H1 (cell line): ENCODE measurements at places on chromosomes 11 and 22. TPM values are rescaled to one million over a fixed set of nuclear protein-coding genes. Genes with fewer than 3 reads are reported as not detected.

The LRRC10B gene
- 0.47 and 0.61 TPM in 2 replicates for total RNA-seq

The PHLDA2 gene
- total RNA-seq: 5.2 and 5.4 TPM in 2 replicates

The SCGB1A1 gene
- total RNA-seq: not detected in 2 replicates

The GLYATL2 gene
- total RNA-seq: 0.38 and 0.69 TPM in 2 replicates

The MS4A7 gene
- not detected in 2 replicates for total RNA-seq

The SCN2B gene
- 0.13 and 0.24 TPM in 2 replicates for total RNA-seq

The TNNI2 gene
- total RNA-seq: not detected in 2 replicates

The DNAJB7 gene
- total RNA-seq: not detected in 2 replicates

The CASP12 gene
- total RNA-seq: not detected in 2 replicates

The FXYD6 gene
- total RNA-seq: 44.6 and 50.0 TPM in 2 replicates

The FZD4 gene
- total RNA-seq: 6.8 and 7.1 TPM in 2 replicates

The BTBD18 gene
- total RNA-seq: not detected in 2 replicates

The MGAT3 gene
- total RNA-seq: 8.5 and 9.2 TPM in 2 replicates

The CREB3L1 gene
- total RNA-seq: 12.7 and 13.7 TPM in 2 replicates

The PRR33 gene
- not detected in 2 replicates for total RNA-seq

The POLD3 gene
- total RNA-seq: 29.3 and 30.5 TPM in 2 replicates

The THOC5 gene
- total RNA-seq: 61.5 and 65.7 TPM in 2 replicates

The SEC14L6 gene
- total RNA-seq: 0.63 and 0.80 TPM in 2 replicates

The HOATZ gene
- not detected in 2 replicates for total RNA-seq

The MISFA gene
- 3.8 and 4.1 TPM in 2 replicates for total RNA-seq

The TPH1 gene
- total RNA-seq: 0.08 and 0.22 TPM in 2 replicates

The NRXN2 gene
- 11.4 and 11.5 TPM in 2 replicates for total RNA-seq

The KRTAP5-5 gene
- not detected in 2 replicates for total RNA-seq

The TCN2 gene
- 30.0 and 36.2 TPM in 2 replicates for total RNA-seq

The DGCR6 gene
- 0.82 and 0.96 TPM in 2 replicates for total RNA-seq

The SEPTIN3 gene
- total RNA-seq: 38.9 and 39.1 TPM in 2 replicates

The EMID1 gene
- 3.8 and 3.9 TPM in 2 replicates for total RNA-seq

The NELL1 gene
- not detected in 2 replicates for total RNA-seq

The PLEKHA7 gene
- 25.0 and 25.6 TPM in 2 replicates for total RNA-seq

The MS4A15 gene
- total RNA-seq: 0.17 TPM in 1 of 2 replicates, not detected in the other

The PAMR1 gene
- 3.0 TPM in 2 replicates for total RNA-seq

The WT1 gene
- total RNA-seq: 0.17 and 0.21 TPM in 2 replicates

The FJX1 gene
- 13.3 and 14.2 TPM in 2 replicates for total RNA-seq

The GSTT2 gene
- 1.1 and 1.9 TPM in 2 replicates for total RNA-seq

The DRICH1 gene
- total RNA-seq: 0.28 TPM in 1 of 2 replicates, not detected in the other

The OR51B4 gene
- total RNA-seq: not detected in 2 replicates

The P2RX3 gene
- 0.29 and 0.47 TPM in 2 replicates for total RNA-seq

The TYR gene
- total RNA-seq: not detected in 2 replicates

The C11orf71 gene
- total RNA-seq: 5.4 and 5.8 TPM in 2 replicates

The GAS2 gene
- 1.5 and 1.7 TPM in 2 replicates for total RNA-seq

The ARHGAP20 gene
- total RNA-seq: 0.11 and 0.28 TPM in 2 replicates

The F2 gene
- not detected in 2 replicates for total RNA-seq

The A4GALT gene
- total RNA-seq: 13.8 and 13.9 TPM in 2 replicates

The OR6T1 gene
- total RNA-seq: not detected in 2 replicates

The MIOX gene
- 0.30 and 0.33 TPM in 2 replicates for total RNA-seq

The HTR3A gene
- 6.5 and 7.5 TPM in 2 replicates for total RNA-seq

The NAV2 gene
- total RNA-seq: 66.9 and 73.6 TPM in 2 replicates

The ROM1 gene
- 0.55 and 2.2 TPM in 2 replicates for total RNA-seq

The SLC22A12 gene
- total RNA-seq: not detected in 2 replicates
